ENCODE measurements at places on chromosomes 13 and 19.
A peak's percentile ranks its signal among the peaks of the same experiment; 100 is the strongest.

- no peak for DNase-seq
Measured at GRCh38 chr19:4181053-4181508, 1.3 kb downstream of the SIRT6 start.

GRCh38 chr13:110470272-110471009 is 91.1 kb downstream of the RAB20 start:
- no peak for DNase-seq

GRCh38 chr13:32159137-32159869 is 127.7 kb downstream of the FRY start:
- DNase-seq = no peak

DNA sequence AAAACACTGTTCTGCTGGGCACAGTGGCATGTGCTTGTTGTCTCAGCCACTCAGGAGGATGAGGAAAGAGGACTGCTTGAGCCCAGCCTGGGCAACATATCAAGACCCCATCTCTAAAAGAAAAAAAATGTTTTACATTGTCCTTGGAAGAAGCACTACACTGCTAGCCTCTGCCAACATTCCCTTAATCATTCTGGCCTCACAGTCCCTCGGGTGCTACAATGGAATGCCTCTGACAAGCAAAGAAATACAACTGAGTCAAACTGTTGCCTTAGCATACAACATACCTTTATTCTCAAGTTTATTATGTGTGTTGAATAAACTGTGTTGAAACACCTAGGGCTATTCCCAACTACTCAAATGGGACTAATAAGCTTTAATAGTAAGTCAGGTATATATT is 56.1 kb downstream of the PSPC1 start:
- no peak for DNase-seq

GRCh38 chr19:7870571-7871436 is 3.4 kb downstream of the PRR36 start:
- DNase-seq = peak; percentile 10

GRCh38 chr19:5132206-5132560 is 163.3 kb downstream of the KDM4B start:
- no peak for DNase-seq

DNA sequence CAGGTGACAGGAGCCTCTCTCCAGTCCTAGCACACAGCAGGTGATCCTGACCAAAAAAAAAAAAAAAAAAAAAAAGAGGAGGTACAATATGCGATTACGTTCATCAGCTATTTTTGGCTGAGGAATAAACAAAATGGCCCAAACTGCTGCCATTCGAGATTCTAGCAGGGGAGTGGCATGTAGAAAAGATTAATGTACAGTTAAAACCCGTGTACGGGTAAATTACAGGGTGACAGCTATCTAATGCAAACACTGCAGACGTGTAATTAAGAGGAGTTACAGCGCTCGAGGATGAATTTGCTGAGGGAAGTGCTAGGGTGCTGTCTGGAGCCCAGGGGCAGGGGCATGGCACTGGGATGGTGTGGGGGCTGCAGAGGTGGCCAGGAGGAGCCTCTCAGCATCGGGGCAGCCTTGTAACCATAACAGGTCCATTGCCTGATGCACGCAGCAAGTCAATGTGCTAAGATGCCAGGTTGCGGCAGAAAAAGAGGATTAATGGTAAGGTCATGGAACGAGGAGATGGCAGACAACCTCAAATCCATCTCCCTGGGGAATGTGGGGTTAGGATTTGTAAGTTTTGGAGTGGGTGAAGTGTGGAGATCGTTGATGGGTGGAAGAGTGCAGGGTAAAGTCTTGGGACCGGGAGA is 17.4 kb downstream of the CHST8 start:
- no peak for DNase-seq

DNA sequence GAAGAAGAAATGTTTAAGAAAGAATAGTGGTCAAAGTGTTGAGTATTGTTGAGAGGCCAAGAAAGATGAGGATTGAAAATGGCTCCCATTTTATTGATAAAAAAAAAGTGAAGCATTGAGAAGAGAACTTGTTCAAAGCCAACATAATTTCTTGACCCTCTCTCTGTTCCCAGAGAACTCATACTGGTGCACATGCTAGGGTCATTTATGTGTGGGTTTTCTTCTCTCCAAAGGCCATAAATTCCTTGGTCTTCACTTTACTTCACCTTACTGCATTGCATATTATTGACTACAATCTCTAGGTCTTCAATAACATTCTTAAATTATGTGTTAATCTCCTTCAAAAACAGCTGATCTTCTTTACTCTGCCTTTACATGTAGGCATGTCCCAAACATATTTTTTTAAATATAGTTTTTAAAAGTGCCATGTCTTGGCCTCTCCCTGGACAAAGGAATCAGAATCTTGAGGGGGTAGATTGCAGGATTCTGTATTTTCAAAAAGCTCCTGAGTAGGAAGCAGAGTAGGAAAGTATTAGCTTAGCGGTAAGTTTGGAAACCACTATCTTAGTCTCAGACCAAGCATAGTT is 1.8 kb upstream of the FNDC3A start:
- DNase-seq = no peak

DNA sequence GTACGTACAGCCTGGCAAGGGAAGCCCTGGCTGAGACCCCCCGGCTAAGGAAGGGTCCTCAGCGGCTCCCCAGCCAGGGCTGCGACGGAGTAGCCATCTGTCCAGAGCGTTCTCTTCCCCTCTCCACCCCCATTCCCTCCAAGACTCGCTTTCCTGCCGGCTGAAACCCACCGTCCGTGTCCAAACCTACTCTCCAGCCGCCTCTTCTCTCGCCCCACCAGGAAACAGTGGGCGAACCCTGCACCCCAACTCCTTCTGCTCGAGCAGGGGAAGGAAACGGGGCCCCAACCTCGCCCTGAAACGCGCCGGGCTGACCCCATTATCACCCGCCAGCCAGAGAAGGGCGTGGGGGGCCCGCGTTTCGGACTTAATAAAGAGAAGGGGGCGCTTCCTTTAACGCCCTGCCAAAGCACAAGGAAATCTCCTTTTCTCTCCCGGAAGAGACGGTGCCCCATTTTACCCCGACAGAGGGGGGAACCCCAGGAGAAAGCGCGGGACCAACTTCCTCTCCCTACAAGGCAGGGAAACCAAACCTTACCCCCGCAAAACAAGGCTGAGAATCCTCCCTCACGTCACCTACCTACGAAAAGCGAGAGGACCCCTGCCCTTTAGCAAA is 2.5 kb downstream of the ZC3H4 start:
- DNase-seq = peak; percentile 17

GRCh38 chr19:33731881-33732280 is 64.8 kb upstream of the KCTD15 start:
- no peak for DNase-seq

GRCh38 chr13:111389621-111390521 is 69.4 kb downstream of the TEX29 start:
- no peak for DNase-seq

GRCh38 chr19:49843265-49843664 is 7.7 kb upstream of the PTOV1 start:
- DNase-seq = no peak

DNA sequence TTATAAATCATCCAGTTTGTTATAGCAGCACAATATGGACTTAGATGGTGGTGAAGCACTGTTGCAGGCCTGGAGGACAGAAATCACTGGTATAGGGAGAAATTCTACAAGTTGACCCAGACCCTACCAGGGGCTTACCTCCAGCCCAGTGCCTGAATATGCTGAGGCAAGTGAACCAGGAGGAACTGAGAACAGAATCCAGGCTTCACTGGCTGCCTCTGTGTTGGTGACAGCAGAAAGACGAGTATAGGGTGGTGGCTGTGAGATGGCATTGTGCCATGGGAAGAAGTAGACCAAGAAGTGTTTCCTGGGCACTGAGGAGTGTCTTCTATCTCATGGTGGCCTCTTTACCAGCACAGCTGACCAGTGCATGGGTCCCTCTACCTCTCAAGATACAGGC is 15.9 kb upstream of the EID2 start:
- DNase-seq = no peak

- no peak for DNase-seq
Measured at GRCh38 chr13:36293497-36293896, 4.1 kb downstream of the CCDC169 start.

GRCh38 chr19:13181747-13182388 is 31.7 kb downstream of the IER2 start:
- DNase-seq = no peak

DNA sequence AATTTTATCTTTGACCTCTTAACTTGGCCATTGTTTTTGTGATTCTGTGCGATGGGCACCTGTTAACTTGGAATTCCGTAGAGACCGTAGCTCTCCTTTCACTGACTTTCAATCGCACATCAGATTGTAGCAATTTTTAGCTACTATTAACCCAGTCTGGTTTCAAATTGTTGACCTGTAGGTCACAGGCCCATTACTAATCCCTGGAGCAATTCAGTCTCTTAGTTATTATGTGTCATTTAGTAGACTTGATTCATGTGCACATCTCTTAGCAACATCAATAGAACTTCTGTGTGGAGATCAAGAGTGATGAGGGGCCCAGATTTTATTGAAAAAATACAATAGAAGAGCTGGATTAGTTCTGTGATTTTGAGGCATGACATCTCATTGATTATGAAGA is 549.6 kb upstream of the SLC10A2 start:
- no peak for DNase-seq

GRCh38 chr19:14542711-14543328 is 13.4 kb downstream of the TECR start:
- DNase-seq = no peak

GRCh38 chr13:103100830-103101229 is 34.6 kb upstream of the SLC10A2 start:
- no peak for DNase-seq

DNA sequence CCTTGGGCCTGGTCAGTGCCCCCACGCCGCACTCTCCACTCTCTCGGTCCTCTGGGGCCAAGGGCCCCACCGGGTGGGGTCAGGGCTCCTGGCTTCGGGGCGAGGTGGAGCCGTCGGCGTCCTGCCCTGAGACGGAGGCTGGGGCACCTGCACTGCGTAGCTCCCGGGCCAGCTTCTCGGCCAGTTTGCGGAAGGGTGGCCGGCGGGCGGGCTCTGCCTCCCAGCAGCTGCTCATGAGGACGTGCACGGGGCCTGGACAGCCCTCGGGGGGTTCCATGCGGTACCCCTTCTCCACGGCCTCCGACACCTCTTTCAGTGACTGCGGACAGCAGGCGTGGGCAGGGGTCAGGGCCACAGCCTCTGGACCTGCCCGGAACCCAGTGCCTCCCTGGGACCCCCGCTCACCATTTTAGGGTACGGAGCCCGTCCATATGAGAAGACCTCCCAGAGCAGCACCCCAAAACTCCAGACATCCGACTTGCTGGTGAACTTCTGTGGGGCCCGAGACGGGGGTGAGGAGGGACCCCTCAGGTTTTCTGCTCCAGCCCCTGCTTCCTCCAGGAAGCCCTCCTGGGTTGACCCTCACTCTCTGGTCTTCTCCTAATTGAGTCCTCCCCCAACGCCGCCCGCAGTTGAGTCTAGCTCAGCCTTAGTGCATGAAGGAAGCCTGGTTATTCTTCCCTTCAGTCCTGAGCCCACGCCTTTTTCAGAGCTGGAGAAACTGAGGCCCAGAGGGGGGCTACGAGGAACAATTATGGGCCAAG is 6.3 kb upstream of the RAX2 start:
- no peak for DNase-seq

GRCh38 chr13:102729560-102730270 is 34.9 kb upstream of the METTL21C start:
- DNase-seq = no peak

DNA sequence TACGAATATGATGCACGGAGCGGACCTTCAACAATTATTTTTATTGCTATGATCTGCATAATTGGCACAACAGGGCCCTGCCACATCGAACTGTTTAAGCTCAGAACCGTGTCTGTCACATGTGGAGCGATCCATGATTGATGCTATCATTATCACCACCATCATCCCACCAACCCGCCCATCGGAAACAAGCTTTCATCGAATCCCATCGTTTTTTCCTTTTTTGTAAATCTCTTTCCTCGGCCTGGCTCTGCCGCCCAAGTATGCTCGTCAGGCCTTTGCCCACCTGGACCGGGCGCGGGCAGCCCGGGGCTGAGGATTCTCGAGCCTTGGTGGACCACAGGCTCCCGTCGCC is 533 bp upstream of the DCAF15 start:
- DNase-seq = no peak

GRCh38 chr19:41531438-41532311 is 44.3 kb upstream of the CEACAM21 start:
- peak; percentile 43 for DNase-seq

DNA sequence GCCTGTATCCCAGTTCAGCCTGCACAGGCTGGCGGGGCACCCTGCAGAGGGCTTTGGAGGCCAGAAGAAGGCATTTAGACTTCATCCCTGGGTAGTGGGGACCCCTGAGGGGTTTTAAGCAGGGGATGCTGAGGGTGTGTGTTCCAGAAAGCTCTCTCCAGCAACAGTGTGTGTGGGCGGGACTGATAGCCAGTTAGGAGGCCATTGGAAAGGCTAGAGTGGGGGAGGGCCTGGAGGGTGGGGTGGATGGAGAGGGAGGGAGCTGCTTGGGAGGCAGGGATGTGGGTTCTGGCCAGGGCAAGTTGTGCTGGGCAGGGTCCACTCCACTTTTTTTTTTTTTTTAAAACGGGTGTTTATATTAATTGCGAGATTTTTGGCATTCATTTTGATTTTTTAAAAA is 28.3 kb downstream of the LYL1 start:
- DNase-seq = no peak

- DNase-seq = no peak
Measured at GRCh38 chr13:44236370-44236769, 137.3 kb upstream of the SERP2 start.

DNA sequence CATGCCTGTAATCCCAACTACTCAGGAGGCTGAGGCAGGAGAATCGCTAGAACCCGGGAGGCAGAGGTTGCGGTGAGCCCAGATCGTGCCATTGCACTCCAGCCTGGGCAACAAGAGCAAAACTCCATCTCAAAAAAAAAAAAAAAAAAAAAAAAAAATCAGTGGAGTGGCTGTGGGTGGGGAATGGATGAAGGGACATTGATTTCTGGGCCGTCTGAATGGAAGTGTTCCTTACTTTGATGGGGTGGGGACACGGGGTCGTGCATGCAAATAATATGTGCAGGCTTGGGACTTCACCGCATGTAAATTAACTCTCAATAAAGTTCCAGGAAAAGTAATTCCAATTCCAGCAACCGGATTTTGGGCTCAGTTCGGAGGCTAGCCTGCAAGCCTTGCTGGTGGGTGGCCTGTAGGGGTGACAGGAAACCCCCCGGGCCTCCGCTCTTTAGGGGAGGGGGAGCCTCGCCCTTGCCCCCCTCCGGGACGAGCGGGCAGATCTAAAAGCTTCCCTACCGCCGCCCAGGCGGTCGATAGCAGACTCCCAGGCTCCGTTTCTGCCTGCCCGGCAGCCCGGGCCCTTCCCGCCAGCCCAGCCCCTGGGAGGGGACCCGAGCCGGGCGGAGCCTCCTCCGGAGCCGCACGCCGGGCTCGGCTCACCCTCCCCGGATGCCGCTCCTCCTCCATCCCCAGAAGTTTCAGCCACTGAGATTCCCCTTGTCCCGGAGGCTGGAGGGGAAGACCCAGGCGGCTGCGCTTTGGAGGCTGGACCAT is 48.0 kb upstream of the ADGRE5 start:
- DNase-seq = no peak

DNA sequence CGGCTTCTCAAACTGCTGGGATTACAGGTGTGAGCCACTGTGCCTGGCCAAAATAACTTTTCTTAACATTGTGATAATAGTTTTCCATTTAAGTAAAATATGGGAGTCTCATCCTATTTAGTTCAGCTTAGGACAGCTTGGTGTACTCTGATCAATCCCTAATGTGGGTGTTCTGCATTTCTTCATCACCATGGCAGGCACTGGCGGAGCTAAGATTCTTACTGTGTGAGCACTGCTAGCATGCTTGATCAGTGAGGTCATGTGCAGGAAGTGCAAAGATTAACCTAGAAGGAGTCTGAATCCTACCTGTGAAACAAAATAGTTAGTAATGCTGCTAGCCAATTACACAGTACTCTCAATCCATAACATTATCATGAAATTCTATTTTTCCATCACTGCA is 1684.2 kb upstream of the SLC10A2 start:
- DNase-seq = no peak
